ENCODE measurements at places on chromosomes 11 and 22. TPM values are rescaled to one million over a fixed set of nuclear protein-coding genes. Genes with fewer than 3 reads are reported as not detected.

Gene WNT7B
- total RNA-seq: not detected

Gene LRRC4C
- not detected for total RNA-seq

Gene CHRM1
- not detected for total RNA-seq

DNA sequence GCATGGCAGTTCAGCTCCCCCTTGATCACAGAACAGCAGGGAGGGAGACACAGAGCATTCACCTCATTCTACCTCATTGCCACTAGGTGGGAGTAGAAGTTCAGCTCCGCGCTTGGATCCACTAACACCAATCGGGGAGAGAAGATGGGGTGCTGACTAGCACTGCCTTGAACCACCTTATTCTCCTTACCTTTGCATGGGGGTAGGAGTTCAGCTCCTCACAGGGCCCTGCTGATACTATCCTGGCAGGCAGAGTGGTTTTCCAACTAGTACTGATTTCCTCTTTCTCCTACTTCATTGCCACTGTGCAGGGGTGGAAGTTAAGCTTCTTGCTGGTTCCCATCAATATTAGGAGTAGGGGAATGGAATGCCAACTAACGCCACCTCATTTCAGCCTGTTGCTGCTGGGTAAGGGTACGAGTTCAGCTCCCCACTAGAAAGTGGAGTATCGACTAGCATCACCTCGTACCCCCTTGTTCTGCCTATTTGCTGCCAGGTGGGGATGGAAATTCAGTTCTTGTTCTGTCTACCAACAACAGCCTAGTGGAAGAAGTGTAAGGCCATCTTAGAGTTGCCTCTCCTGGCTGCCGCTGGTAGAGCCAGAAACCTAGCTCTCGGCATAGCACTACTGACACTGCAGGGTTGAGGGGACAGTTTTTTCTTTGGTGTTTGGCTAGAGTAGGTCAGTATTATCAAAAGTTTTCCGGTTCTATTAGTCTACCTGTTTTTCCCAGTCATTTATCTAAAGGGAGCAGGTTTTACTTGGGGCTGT, 550.9 kb upstream of the CCDC90B start:
- peak; percentile 22 for DNase-seq

All from activated CD8-positive, alpha-beta T cell treated with anti-CD3 and anti-CD28 coated beads, Interleukin-2, amount 10 ng/mL, durations not matched to agents 7 days and 5 days (primary cell).